Activated T-helper 17 cell treated with anti-CD3 and anti-CD28 coated beads, Interleukin-2, amount 50 U/mL, for 72 hours (primary cell): ENCODE measurements at places on chromosomes 1 and 21. TPM values are rescaled to one million over a fixed set of nuclear protein-coding genes. Genes with fewer than 3 reads are reported as not detected.

Gene B3GALT2
- 1.4 TPM for total RNA-seq

Gene IQGAP3
- total RNA-seq = 8.7 TPM

Gene MAN1C1
- total RNA-seq = 7.7 TPM

Gene ERVH48-1
- 0.29 TPM for total RNA-seq

Gene NAV1
- total RNA-seq = 0.28 TPM

Gene CFHR1
- not detected for total RNA-seq

Gene SLC39A1
- 109 TPM for total RNA-seq

Gene BMP8B
- total RNA-seq = 0.37 TPM

Gene SYT6
- total RNA-seq = not detected

Gene ZYG11A
- 0.13 TPM for total RNA-seq

Gene DSCAM
- not detected for total RNA-seq

Gene GUCA2B
- not detected for total RNA-seq

Gene C8B
- total RNA-seq = not detected

Gene AMY1B
- not detected for total RNA-seq

Gene AGPAT3
- 100.0 TPM for total RNA-seq

Gene TRIM58
- 0.13 TPM for total RNA-seq

Gene SLC16A1
- 65.5 TPM for total RNA-seq
